ENCODE measurements at places on chromosomes 1 and 21. TPM values are rescaled to one million over a fixed set of nuclear protein-coding genes. Genes with fewer than 3 reads are reported as not detected.

Gene G0S2
- 19.3 TPM for total RNA-seq

Gene OR2T33
- not detected for total RNA-seq

GRCh38 chr1:220803401-220804201 lies 16.9 kb downstream of the MTARC1 start:
- H3K27ac ChIP-seq = peak overlapping the region; percentile 79
- DNase-seq = no peak

DNA sequence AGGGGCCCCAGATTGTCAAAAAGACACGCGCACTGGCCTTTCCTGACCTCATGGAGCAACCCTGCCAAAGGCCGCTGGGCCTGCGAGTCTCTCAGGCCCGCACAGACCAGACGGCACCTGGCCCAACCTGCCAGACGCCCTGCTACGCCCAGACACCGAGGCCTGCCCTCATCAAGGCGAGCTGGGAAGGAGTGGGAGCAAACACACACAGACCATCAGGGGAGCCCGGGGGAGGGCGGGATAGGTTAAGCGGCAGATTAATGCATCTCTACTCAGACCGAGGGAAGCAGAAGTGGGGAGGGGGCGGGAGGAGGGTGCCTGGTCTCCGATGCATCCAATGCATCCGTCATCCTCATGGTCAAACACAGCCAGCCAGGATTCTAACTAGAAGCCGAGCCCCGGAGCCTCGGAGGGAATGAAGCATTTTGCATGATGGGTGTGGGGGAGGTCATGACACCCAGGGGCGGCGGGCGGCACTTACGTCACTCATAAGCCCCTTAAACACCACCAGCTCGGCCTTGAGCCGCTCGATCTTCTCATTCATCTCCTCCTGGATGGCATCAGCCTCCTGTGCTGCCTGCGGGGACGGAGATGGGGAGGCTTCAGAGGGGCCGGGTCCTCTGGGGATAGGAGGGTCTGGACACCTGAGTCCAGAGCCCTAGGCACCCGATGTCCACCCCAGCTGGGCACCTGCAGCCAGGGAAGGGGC lies 17.0 kb upstream of the ALDH4A1 start:
- no peaks in the 10 kb centered on the region for H3K36me3 ChIP-seq
- H3K27ac ChIP-seq = no peak overlapping the region
- H3K4me1 ChIP-seq = no peaks in the 10 kb centered on the region
- no peaks in the 10 kb centered on the region for H3K27me3 ChIP-seq
- H3K4me3 ChIP-seq = no peak overlapping the region

DNA sequence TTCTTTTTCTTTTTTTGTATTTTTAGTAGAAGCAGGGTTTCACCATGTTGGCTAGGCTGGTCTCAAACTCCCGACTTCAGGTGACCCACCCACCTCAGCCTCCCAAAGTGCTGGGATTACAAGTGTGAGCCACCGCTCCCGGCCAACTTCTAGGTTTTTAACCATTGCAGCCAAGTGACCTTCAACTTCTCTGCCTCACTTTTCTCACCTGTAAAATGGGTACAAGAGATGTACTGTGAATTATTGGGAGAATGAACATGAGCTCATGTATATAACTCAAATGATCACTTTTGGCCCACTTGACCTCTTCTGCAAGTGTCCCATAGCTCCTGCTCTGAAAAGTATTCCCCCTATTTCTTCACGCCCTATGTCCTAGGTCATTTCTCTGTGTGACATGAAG lies 11.8 kb upstream of the RPL11 start:
- H3K27me3 ChIP-seq = no peaks in the 10 kb centered on the region
- H3K4me3 ChIP-seq = no peak overlapping the region
- H3K4me1 ChIP-seq = no peaks in the 10 kb centered on the region
- no peaks in the 10 kb centered on the region for H3K36me3 ChIP-seq

DNA sequence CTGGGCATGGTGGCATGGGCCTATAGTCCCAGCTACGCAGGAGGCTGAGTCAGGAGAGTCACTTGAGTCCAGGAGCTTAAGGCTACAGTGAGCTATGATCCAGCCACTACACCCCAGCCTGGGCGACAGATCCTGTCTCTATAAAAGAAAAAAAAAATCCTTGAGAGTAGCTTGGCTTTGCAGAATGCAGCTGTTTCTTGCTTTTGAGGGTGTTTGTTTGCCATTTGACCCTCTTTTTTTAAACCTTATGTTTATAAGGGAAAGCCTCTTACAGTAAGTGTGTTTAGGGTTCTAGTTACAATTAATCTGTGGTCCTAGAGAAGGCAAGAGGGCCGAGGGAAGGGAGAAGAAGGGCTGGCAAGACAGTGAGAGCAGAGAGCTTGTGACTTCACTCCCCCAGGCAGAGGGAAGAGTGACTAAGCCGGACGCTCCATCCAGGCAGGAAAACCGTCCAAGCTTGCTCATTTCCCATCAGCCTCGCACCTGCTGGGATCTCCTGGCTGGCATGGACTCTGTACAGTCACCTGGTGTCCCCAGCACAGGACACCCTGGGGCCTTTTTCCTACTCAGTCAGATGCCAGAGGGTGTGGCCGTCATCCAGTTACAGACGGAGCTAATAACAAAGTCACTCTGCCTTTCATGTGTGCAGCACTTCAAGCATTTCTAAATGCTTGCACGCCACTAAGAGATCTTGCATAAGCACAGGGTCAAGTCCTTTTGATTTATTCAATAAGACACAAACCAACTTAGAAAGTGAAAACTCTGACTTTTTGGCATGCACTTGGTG lies 55.5 kb upstream of the PSEN2 start:
- H3K4me3 ChIP-seq = no peak overlapping the region
- peak overlapping the region; percentile 83 for H3K27ac ChIP-seq
- DNase-seq = peak; percentile 91
- H3K4me1 ChIP-seq = peaks cover 18% of the 10 kb centered on the region
- H3K27me3 ChIP-seq = no peaks in the 10 kb centered on the region

DNA sequence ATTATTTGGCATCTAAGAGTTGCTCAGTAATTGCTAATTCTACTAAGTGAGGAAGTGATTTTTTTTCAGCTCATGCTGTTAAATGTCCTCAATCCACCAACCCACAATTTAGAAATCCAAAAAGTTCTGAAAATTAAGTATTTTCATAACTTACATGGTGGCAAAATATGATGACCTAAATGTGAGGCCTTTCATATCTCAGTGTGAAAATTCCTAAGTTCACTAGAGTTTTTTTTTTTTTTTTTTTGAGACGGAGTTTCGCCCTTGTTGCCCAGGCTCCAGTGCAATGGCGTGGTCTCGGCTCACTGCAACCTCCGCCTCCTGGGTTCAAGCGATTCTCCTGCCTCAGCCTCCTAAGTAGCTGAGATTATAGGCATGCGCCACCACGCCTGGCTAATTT lies 5.6 kb downstream of the NUCKS1 start:
- H3K36me3 ChIP-seq = no peaks in the 10 kb centered on the region
- no peak for DNase-seq
- H3K4me3 ChIP-seq = no peak overlapping the region
- no peaks in the 10 kb centered on the region for H3K27me3 ChIP-seq
- no peak overlapping the region for H3K27ac ChIP-seq

GRCh38 chr1:5975133-5975880 lies 16.9 kb downstream of the NPHP4 start:
- H3K27me3 ChIP-seq = no peaks in the 10 kb centered on the region
- H3K4me1 ChIP-seq = no peaks in the 10 kb centered on the region
- DNase-seq = peak; percentile 34
